NCI-H82 (cell line): ENCODE measurements at places on chromosomes 2 and 18.

DNA sequence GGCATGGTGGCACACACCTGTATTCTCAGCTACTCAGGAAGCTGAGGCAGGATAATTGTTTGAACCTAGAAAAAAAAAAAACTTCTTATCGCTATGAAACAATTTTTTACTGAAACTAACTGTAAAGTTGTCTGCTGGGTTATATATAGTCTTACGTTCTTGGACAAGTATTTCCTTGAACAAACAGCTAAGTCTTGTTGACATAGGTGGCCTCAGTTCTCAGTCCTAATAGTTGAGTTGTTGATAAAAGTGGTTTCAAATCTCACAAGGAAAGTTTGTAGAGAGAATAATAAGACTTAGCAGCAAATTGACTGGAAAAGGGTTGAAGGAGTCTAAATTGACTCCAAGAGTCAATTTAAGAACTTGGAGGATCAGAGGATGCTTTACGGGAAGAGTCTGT is 166.5 kb upstream of the KCNJ3 start:
- no peak for DNase-seq

DNA sequence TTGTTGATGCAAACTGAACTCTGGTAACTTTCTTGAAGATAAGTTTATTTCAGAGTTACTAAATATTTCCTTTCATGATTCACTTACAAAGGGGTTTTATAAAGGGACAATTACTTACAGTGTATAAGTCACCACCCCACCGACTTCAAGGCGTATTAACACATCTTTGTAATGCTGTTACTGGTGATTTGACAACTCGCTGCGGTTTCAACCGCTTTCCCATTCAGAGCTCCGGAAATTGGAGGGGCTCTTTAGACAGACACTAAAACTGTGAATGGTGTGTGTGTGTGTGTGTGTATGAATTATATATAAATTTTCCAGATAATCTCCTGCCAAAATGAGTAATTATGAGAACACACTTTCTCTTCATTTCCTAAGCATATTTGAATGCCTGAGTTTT is 4.9 kb downstream of the TM4SF20 start:
- peak; percentile 10 for DNase-seq

GRCh38 chr2:153543635-153544071 is 65.1 kb upstream of the RPRM start:
- no peak for DNase-seq

GRCh38 chr2:234722176-234722575 is 225.3 kb upstream of the ARL4C start:
- DNase-seq, result no peak

DNA sequence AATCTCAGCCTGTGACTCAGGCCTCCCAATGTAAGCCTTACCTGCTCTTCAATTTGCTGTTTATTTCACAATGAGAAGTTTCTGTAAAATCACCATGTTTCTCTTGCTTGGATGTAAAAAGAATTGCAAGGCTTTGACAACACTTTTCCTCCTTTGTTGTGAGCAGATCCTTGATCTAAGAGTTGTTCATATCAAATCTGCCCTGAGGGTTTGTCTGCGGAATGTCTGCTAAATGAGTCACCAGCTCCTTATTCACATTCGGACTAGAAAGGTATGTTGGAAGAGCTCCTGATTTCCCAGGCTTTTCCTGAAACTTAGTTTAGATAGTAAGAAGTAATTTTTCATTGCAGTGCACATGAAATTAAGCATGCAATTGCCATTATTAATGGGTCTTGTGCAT is 268.2 kb upstream of the TCF4 start:
- DNase-seq, result no peak

DNA sequence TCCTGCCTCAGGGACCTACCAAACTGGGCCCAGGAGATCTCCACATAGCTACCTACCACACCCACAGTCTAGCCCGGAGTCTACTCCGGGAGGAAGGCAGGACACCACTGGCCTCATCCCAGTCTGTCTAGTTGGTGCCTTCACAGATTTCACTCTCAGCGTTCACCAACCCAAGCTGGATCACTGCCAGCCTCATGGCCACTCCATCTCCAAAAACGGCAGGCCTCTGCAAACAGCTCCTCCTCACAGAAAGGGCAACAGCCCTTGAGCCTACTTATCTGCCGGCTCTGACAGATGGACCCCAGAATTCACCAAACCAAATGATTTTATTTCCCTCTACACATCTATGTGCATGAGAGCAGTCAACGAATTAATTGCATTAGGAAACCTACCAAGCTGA is 61.3 kb downstream of the NCKAP5 start:
- peak; percentile 47 for DNase-seq

- DNase-seq, result no peak
These were observed 176.6 kb downstream of the CNTNAP5 start for GRCh38 chr2:124201713-124202112.

DNA sequence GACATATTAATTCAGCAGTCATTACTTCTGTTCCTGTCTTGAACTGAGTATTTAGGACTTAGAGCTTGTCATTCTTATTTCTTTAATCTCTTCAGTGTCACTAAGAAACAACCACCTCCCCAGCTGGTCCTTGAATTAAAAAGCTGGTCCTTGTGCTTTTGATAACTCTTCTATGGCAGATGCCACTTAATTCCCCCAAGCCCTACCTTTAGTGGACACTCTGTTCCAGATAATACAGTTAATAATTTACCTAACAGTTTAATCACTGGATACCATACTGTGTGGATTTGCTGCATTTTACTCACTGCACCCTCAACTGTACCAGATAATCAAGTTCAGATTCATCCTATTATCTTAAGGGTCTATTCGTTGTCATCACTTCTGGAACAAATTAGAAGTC is 73.1 kb downstream of the SKA1 start:
- DNase-seq, result peak; percentile 72

DNA sequence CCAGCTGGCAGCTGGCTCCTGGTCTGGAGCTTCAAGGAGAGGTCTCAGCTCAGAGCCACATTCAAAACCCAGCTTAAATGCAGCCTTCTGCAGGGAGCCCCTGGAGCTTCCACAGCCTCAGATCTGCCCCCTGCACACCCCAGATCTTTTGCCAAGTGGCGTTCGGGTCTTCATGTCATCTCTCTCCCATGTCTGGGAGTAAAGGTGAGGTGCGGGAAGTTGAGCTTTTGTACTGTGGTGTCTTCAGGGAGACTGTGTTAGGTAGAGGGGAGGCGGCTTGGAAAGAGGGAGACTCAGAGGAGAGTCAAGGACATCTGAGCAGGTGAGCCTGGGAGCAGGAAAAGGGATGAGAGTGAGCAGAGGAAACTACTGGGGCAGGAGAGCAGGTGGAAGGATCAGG is 25.4 kb downstream of the MPHOSPH10 start:
- no peak for DNase-seq
